ENCODE measurements at places on chromosomes 5 and 9.

DNA sequence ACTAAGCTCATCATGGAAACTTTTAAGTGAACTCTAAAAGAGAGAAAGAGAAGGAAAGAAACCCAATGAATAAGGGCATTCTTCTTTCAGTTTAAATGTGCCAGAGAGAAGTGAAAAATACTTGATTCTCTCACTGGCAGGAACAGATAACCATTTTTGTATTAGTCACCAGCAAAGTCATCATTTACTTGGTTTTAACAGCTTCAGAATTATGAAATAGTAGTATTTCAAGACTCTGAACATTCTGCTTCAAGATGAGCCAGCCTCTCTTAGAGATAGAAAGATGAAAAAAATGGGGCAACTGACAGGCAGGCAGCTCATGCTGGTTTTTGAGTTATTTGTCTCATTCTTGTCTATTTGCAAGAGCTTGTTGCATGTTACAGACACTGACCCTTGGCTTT is 103.5 kb downstream of the GCNT1 start:
- no peak for DNase-seq

GRCh38 chr5:91339063-91339705 is 43.9 kb downstream of the ARRDC3 start:
- no peak for DNase-seq

DNA sequence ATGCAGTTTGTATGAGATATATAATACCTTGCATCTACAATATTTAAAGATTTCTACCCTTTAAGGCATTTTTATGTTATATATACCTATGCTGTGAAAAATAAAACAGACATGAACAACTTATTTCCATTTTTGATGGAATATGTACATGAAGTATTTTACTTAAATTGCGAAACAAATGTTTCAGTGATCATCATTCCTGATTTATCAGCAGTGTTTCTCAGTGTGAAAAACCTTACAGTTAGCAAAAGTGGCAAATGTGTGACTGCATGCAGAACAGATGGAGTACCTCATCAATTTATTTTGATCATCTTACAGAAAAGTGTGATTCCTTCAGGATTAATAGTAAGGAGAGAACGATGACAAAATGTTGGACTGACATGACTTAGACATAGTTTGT is 43.1 kb downstream of the PRR16 start:
- no peak for DNase-seq

DNA sequence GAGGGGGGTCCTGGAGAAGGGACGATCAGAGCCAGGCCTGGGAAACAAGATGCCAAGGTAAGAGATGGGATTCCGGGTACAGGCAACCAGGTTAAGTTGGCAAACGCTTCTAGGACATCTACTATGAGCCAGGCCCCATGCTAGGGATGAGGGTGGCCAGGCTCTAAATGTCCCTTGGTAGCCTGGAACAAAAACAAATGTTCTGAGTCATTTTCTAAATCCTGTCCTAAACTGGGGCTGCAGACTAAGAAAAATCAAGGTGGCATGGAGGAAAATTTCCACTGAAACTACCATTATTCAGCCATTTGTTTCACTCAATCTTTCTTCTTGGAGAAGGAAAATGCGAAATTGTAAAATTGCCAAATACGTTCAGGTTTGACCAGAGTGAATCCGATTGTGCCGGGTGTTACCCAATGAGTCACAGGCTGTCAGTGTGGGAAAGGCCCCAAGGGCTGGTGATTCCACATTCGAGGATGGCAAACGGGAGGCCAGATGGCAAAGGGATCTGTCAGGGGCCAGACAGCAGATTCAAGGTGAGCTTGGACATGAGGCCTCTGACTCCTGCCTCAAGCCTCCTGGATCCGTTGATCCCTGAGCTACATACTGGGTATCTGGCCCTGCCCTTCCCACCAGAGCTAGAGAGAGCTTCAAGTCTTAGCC is 57.6 kb downstream of the PAX5 start:
- DNase-seq, result no peak

DNA sequence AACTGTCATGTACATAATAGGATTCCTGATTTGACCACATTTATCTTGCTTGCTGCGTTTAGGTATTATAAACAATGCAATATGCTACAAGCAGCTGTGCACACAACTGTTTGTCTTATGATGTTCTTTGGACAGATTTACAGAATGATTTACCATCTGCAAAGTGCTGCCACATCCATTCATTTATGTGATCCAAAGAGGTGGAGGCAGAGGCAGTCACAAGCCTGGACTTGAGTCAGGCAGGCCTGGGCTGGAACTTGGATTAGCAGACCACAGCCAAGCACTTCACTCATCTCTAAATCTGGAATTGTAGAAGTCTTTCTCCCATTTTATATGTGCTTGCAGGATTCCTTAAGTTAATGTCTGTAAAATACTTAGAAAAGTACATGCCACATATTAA is 149.0 kb downstream of the INSYN2B start:
- DNase-seq, result no peak

GRCh38 chr9:96289392-96289791 is 12.6 kb downstream of the HSD17B3 start:
- DNase-seq, result no peak

DNA sequence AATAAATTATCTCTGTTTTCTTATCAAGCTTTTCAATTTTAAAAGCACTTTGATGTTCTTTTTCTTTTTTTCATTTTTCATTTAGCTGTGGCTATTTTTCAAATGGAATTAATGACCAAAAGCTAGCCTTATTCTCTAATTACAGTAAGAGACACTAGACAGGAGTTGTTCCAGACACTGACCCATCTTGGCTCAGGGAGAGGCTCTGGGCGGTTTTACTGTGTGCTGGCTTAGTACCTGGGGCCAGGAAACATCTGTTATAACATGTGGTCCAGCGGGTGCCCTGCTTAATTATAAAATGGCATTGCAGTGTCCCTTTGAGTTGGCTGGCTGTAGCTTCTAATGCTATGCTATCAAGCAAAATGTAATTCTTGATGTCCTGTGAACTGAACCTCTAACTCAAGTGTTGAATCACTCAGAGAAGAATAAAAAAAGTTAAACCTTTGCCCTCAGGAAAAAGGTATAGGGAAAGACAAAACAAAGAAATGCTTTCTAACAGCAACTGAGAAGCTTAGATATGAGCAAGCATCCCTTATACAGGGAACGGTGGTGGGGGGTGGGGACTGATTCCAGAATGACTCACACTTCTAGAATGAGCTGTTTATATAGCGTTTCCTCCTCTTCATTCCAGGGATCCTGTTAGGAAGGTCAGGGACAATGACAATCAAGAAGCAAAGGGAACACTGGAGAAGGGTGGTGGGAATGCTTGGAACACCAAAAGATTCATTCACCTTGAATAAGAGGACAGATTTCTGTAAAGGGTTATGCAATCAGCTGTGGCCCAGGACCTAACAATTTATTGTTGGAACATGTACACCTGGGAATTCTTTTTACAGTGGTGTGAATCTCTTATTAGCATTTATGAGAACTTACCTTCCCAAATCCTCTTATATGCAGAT is 58.7 kb upstream of the NFIB start:
- DNase-seq, result no peak

DNA sequence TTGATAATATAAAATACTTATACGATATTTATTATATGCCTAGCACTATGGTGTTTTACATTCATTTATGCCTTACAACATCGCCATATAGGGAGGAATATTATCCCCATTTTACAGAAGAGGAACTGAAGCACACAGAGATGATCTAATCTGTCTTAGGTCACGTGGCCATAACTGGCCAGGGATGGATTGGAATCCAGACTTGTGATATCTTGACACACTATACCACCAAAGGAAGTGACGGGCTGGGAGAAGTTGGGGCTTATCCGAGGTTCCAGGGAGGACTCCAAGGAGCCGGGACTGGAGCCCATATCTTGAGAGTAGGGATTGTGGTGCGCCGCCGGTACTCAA is 129.8 kb downstream of the TMEM174 start:
- DNase-seq, result no peak

DNA sequence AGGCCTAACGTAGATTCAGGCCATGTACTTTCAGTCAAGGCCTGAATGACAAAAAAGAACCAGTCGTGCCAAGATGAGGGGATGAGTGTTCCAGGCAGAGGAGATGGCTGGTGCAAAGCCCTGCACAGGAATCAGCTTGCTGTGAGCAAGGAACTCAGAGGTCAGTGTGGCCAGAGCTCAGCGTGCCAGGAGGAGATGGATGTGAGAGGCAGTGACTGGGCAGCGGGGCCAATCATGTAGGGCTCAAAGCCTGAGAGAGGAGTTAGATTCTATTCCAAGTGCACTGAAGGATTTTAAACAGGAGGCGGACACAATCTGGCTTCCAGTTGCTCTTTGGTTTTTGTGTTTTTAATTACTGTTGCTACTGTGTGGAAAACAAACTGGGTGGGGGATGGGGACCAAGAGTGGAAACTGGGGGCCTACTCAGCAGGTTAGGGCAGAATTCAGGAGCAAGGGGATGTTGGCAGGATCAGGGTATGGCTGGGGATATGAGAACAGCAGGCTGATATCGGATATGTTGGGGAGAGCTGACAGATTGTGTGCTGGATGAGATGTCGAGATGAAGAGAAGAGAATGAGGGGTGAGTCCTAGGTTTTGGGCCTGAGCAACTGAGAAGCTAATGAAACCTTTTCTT is 64.3 kb downstream of the ANGPTL2 start:
- DNase-seq, result no peak

DNA sequence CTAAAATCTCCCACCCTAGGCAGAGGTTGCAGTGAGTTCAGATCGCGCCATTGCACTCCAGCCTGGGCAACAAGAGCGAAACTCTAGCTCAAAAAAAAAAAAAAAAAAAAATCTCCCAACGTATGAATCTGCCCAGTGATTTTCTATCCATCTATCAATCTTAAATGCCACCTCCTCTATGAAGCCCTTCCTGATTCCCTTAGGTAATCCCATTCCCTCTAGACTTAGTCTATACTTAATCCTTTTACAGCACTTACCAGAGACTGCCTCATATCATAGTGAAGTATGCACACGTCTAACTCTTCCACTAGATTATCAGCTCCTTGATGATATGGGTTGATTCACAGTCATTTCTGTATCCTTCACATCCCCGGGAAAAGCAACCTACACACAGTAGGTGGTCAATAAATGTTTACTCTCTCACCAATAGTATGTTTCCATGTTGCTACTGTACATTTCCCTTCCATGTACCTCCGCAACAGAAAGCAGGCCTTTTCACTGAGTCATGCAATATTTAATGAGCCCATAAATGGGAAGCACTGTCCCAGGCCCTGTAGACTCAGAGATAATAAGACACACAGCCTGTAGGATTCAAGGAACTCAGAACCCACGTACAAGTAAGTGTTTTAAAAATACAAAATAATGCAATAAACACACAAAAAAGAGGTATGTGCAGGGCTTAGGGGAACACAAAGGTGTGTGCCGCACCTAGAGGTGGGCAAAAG is 1.2 kb downstream of the DROSHA start:
- no peak for DNase-seq

- DNase-seq, result no peak
These were observed 58.5 kb downstream of the LIFR start for GRCh38 chr5:38497946-38498345.

GRCh38 chr5:118700510-118700909 is 287.8 kb downstream of the DTWD2 start:
- DNase-seq, result no peak

DNA sequence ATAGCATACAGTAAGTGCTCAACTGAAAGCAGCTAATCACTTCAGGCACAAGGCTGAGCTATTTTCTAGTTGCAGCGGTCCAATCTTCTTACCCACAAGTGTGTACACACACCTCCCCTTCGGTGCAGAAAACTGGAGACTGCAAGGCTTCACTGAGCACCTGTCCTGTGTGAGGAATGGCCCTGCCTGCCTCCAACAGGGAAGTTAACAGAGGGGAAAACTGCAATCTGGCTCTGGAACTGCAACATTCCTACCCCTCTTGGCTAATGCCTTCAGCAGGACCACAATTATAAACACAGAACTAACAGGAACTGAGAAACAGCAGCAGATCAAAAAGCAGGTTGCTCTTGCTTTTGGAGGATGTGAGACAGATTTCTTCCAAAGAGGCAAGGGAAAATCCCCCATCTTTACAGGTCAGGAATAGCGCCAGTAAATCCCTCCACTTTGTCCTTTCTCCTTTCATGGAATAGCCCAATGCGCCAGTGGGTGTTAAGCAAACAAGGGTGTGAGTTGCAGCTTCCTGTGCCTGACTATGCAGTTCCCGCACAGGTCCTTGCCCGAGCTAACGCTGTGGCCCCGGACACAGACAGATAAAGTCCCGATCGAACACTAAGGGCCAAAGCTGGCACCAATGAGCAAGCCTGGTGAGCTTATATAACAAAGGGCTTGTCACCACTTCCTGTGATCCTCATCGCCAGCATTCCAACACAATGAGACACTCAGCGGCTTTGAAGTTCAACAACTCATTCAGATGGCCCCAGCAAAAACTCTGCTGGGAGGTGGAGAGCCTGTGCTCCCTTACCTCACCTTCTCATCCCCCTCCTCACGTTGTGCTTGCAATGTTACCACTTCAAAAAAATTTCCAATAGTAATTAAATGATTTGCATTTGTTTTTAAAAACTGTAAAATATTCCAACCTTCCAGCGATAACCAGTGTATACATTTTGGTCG is 21.5 kb downstream of the SHB start:
- peak; percentile 92 for DNase-seq

DNA sequence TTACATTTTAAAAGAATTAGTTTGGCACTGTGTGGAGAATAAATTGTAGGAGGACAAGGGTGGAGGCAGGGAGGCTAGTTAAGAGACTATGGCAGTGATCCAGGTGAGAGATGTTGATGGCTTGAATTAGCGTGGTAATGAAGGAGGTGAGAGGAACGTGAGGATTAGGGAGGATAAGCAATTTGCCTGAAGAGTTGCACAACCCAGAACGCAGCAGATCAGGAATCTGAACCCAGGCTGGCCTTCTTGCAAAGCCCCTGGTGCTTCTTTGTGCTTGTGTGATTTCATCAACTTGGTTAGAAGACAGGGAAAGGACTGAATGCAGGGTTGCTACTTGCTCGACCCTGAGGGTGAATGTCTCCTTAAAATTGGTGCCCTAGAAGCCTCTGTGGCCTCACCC is 6.9 kb upstream of the SCAMP1 start:
- DNase-seq, result no peak

DNA sequence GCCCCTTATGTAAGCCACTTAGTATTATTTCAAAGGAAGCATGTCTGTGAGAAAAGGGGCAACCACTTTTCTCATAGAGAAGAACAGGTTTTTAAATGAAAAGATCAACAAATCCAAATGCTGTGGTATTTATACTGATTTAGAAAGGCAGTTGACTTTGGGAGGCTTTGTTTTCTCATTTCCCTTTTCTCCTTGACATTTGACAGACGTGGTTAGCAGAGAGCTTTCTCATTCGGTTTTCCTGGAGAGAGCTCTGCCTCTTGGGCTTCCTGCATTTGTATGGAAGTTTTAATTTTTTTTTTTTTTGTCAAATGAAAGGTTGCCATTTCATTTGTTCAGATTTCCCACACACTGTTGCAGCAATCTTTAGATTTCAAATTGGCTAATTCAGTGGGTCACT is 62.5 kb downstream of the EXOSC2 start:
- no peak for DNase-seq
